ENCODE measurements at places on chromosomes 3 and 15.
A peak's percentile ranks its signal among the peaks of the same experiment; 100 is the strongest.

GRCh38 chr3:42657675-42658074 is 4.2 kb downstream of the ZBTB47 start:
- DNase-seq = no peak

GRCh38 chr15:77455696-77456321 is 35.1 kb downstream of the HMG20A start:
- DNase-seq = no peak

GRCh38 chr15:31128919-31129768 is 27.6 kb upstream of the TRPM1 start:
- peak; percentile 45 for DNase-seq

GRCh38 chr3:33911525-33912322 is 113.3 kb downstream of the PDCD6IP start:
- no peak for DNase-seq

GRCh38 chr15:69699096-69699495 is 246.5 kb downstream of the RPLP1 start:
- DNase-seq = no peak

DNA sequence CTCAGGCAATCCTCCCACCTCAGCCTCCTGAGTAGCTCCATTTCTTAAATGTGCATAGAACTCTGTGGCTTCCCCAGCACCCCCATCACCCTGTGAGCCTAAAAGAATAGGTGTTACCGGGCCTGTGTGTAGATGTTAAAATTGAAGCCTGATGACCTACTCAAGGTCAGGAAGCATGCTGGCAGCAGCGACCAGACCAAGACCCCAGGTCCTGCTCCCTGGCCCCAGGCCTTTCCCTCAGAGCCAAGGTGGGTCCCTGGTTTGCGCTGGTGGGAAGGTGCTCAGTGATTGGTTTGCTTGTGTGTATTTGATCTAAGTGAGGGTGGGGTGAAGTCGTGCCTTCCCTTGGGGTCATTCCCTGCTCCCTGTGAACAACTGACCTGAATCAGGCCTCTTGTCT is 18.4 kb upstream of the CRABP1 start:
- DNase-seq = no peak
